ENCODE measurements at places on chromosomes 7 and 10.

DNA sequence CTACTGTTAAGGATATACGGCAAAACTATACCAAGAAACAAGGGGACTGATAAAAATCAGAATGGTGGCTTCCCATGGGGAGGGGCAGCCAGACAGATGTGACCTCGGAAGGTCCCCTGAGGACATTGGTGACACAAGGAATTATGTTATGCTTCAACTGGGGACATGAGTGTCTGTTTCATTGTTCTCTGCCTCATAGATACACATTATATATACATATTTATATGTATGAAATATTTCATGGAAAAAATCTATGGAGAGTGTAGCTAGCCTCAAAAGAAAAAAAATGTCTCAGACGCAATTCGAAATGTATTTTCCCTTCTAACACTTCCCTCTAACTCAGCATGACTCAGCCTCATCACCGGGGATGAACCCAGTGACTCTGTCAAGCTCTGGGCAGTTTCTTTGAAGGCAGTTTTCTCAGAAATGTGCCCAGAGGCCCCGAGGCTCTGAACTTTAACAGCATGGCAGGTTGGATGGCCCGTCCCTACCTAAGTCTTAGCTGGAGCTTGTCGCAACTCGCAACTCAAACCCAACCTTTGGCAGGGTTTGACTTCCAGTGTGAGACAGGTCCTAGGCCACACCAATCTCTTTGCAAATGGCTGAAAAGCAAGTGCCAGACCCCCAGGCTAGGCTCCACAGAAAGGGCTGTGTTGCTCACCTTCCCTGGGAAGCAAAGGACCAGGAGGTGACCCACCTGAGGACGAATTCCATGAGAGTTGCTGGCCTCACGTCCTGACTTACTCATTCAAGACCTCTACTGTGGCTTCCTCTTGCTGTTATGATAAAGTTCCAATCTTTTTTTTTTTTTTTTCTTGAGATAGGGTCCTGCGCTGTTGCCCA lies 86.9 kb downstream of the CARD11 start:
- peak; percentile 91 for DNase-seq

DNA sequence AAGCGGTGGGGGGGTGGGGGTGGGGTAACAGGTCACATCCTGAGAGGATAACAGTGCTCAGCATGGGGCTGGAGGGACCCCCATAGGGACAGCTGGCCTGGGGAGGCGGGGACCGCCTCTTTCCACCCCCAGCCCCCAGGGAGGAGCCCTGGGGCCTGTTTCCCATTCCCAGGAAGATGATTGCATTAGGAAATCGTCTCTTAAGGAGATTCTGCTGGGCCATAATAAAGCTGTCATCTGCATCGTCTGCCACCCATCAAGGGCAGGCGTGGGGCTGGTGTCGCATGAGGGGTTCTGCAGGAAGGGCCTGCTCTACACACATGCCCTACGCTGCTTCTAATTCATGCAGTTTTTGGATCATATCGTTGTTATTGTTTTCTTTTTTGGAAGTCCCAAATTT lies 17.2 kb downstream of the RET start:
- no peak for DNase-seq

DNA sequence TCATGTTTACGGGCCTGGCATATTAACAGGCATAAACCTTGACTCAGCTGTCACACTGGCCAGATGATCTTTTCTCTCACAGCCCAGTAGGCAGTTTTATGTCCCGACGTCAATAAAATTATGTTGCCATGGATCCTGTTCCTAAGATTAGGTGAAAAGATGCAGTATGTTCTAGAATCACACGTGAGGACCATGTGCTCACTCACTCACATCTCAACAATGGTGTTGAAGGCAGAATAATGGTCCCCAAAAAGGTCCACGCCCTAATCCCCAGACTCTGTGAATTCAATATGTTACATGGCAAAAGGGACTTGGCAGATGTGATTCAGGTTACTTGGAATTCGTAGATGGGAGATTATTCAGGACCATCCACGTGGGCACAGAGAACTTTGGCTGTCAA lies 3.5 kb downstream of the DOCK1 start:
- no peak for DNase-seq

DNA sequence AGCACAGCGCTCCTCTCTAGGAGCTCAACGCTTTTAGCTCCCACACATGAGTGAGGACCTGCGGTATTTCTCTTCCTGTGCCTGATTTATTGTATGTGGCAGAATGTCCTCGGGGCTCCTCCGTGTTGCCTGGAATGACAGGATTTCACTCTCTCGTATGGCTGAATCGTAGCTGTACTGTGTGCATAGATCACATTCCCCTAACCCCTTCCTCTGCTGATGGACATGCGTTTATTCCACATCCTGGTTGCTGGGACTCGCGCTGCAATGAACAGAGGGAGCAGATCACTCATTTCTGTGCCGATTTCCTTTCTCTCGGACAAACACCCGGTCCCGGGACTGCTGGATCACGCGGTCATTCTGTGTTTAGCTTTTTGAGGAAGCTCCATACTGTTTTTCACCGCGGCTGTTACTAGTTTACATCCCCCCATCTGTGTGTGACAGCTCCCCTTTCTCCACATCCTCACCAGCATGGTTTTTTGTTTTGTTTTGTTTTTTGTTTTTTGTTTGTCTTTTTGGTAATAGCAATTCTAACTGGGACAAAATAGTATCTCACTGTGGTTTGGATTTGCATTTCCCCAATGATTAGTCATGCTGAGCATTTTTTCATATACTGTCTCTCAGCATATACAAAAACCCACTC lies 76.3 kb downstream of the FOXL3 start:
- peak; percentile 76 for DNase-seq

DNA sequence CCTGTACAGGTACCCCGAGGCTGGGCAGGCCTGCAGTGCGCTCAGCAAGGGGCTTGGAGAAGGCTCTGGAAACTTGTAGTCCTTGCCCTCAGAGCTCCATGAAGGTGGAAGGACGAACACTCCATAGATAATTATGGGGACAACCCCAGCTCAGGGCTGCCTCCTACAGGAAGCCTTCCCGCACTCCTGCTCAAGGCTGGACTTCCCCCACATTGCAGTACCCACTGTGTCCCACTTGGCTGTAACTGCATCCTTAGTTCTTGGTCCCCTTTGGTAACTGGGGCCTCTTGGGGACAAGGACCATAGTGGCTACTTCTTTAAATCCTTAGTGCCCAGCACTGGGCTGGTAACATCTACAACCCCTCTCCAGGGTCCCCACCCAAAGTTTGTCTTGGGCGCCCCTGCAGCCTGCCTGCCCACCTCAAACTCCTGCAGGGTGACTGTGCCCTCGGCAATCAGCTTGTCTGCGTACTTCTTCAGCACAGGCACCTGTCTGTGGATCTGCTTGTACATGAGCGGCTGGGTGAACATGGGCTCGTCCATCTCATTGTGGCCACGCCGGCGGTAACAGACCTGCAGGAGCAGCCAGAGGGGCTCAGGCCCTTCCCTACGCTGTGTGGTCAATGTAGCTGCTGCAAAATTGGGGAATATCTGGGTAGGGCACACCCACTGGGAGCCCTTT lies 17.1 kb downstream of the OGDHL start:
- DNase-seq: no peak

GRCh38 chr10:2839081-2839725 lies 228.1 kb upstream of the PFKP start:
- peak; percentile 64 for DNase-seq

- peak; percentile 49 for DNase-seq
Measured at GRCh38 chr7:13057462-13058200, 370.2 kb downstream of the ARL4A start.

DNA sequence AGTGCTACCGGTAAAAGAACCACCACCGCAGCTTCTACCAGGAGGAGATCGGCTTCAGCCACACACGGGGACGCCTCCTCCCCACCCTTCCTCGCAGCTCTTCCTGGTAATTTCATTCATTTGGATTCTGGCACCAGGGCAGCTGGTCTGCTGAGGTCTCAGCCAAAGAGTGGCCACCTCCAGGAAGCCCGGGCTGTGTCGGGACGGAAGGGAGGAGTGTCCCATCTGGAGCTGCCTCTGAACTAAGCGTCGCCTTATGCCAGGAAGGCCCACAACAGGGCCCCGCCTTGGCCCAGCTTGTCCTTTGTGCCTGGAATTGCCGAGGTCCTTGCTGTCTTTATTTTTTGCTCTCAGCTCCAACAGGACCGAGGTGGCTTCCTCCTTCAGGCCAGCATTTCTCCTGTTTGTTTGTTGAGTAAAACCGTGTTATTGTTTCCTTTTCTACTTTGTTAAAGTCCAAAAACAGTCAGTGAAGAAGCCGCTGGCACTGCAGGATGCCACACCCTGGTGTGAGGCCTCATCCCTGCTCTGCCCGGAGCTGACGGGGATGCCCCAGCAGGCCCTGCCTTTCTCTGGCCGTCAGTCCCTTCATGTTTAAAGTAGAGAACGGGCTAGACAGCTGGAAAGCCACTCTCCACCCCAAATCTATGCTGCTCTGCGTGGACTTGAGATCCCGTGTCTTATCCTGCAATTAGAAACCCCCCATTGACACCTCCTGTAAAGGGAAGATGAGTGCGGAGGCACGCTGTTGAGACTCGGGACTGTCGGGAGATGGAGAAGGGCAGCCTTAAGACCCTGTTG lies 24.5 kb upstream of the TTYH3 start:
- peak; percentile 67 for DNase-seq

DNA sequence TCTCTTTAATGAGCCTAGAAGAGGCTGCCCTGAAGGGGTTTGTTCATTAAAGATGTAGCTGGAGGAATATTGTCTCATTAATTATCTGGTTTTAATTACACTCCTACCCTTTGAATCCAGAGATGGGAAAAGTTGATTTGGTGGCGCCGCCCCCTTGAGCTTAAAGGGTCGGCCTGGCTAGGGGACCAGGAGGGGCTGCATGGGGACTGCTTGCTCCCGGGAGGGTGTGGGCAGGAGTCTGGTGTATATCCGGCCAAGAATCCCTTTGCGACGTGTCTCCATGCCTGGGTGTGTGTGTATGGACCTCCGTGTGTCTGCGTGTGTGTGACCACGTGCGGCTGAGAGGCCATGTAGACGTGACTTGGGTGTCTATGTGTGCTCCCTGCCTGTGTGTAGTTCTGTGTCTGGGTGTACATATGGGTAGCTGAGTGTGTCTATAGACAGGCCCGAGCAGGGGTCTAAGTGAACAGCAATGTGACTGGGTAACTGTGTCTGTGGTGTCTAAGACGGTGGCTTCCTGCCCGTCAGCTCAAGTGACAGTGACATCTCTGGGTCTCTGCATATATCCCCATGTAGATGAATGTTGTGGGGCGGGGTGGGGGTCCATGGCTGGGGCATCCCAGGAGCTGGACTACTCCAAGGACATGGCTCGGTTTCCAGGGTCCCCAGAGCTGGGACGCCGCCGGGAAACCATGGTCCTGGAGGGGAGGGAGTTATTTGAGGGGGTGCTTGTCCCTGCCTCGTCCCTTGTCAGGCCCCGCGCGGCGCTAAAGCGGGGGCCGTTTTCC lies 10.7 kb downstream of the LBX1 start:
- DNase-seq: no peak

GRCh38 chr7:25624833-25625232 lies 396.5 kb upstream of the NPVF start:
- DNase-seq: no peak

DNA sequence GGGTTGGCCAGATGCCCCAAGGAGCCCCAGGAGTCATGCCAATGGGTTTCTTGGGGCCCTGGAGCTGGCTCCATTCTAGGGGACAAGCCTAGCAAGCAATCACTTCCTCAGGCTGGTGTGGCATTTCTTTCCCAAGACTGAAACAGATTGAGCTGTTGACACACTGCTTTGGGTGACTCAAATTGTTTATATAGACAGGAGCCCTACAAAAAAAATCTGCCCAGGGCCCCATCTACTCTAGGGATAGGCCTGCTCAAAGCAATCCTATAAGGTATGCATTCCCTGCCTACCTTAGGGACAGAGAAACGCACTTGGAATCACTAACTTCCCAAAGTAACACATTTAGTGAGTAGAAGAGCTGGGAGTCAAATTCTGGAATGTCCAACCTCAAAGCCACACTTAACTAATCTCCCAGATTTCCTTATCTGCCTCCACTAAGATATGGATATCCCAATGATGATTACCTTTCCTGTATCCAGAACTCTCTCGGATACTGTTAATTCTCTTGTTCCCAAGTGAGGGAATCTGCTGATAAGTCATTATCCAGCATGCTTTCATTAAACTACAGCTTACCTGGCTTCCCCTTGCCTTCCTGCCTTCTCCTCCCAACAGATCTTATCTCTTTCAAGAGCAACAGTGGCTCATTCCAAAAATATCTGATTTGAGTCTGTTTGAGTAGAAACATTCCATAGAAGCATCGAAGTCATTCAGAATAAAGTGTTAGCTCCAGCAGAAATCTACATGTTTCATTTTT lies 3.1 kb downstream of the ABLIM1 start:
- no peak for DNase-seq

GRCh38 chr7:33632840-33633525 lies 272.4 kb upstream of the BMPER start:
- no peak for DNase-seq

DNA sequence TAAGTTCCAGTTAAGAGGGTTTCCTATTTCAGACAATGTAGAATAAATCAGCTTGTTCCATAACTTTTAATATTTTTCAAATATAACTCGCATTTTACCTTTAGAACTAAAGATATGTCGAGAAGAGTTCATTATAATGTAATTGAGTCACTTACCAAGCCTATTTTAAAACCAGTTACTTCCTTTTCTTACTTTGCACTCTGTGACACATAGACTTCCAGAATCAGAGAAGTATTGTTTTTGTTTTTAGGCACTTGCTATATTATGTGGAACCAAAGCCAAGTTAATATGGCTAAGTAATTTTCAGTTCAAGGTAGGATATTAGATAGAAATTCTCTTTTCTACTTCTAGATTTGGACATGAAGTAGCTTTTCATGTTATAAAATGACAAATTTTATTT lies 182.7 kb upstream of the PRPS1L1 start:
- no peak for DNase-seq

GRCh38 chr10:58050575-58050974 lies 217.1 kb downstream of the IPMK start:
- DNase-seq: no peak

GRCh38 chr7:151000897-151001495 lies 10.2 kb downstream of the NOS3 start:
- no peak for DNase-seq

GRCh38 chr10:71598621-71599055 lies 120.9 kb downstream of the C10orf105 start:
- peak; percentile 95 for DNase-seq

GRCh38 chr7:99242682-99243081 lies 30.0 kb upstream of the MYH16 start:
- no peak for DNase-seq

DNA sequence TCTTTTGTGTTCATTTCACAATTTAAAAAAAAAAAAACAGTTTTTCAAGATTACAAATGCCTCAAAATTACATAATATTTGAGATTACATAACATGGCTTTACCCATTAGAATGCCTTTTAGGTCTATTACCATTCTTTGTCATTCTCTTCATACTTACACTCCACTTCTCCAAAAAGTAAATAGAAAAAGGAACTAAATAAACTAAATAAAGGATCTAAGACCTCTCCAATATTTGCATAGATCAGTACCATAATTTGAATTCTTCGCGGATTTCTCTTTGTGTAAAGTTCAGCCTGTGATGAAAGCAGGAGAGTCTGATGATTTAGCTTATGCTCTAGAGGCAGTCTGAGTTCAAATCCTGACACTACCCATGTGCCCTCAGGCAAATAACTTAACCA lies 56.4 kb upstream of the C1GALT1 start:
- peak; percentile 81 for DNase-seq

- DNase-seq: no peak
Measured at GRCh38 chr7:86320341-86320740, 323.4 kb upstream of the GRM3 start.

- DNase-seq: peak; percentile 61
Measured at GRCh38 chr7:78039790-78040776, 241.5 kb downstream of the PHTF2 start.

All from suppressor macrophage (primary cell).